ENCODE measurements at places on chromosomes 7 and 10. TPM values are rescaled to one million over a fixed set of nuclear protein-coding genes. Genes with fewer than 3 reads are reported as not detected.

GALNT17 gene
- total RNA-seq = 0.37 TPM

FAM241B gene
- total RNA-seq = not detected

C7orf33 gene
- total RNA-seq = not detected

GPR15LG gene
- total RNA-seq = not detected

PRPS1L1 gene
- total RNA-seq = not detected

NODAL gene
- total RNA-seq = not detected

HOXA11 gene
- total RNA-seq = 4.8 TPM

NUTM2E gene
- not detected for total RNA-seq

AKR1D1 gene
- not detected for total RNA-seq

JAKMIP3 gene
- total RNA-seq = under 0.01 TPM

ABCB4 gene
- total RNA-seq = under 0.01 TPM

All from subcutaneous preadipocyte (primary cell).